Central memory CD8-positive, alpha-beta T cell (primary cell): ENCODE measurements at places on chromosomes 1 and 21.

DNA sequence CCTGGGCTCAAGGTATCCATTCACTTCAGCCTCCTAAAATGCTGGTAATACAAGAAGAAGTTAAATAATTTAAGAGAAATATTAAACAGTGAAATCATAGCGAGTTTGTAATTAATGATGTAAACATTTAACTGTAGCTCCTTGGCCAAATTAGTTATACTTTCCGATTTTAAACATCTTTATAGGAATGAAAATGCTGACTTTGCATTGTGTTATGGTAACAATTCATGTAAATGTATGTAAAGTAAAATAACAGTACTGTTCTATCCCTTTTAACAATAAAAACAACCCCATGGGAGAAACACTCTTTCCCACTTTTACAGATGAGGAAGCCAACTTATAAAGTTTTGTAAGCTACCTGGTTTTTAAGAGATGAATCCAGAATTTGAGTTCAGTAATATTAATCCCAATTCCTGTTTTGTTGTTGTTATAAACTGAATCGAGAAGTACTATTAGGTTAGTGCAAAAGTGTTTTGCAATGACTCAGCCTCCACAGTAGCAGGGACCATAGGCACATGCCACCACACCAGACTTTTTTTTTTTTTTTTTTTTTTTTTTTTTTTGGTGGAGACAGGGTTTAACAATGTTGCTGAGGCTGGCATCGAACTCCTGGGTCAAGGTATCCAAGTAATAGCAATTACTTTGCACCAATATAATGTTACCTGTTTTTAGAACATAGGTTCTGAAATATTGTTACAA, 1360.4 kb downstream of the BRINP3 start:
- DNase-seq = no peak

- no peak for DNase-seq
These were observed 44.4 kb upstream of the PCBP3 start for GRCh38 chr21:45599146-45599581.

DNA sequence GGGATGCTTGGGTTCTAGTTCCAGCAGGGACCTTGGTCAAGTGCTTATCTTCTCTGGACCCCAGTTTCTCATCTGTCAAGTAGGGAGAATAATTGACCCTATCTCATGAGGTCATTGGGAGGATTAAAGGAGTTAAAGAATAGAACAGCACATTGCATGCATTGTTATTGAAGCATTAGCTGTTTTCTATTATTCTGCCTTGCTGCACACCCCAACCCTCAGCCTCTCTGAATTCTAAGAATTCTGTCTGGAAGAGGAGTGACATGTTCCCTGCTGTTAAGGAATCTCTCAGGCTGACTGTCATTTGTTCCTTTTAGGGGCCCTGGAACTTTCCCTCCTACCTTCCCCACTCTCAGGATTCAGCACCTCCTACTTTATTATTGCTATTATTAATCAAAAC, 73.9 kb downstream of the NENF start:
- no peak for DNase-seq

DNA sequence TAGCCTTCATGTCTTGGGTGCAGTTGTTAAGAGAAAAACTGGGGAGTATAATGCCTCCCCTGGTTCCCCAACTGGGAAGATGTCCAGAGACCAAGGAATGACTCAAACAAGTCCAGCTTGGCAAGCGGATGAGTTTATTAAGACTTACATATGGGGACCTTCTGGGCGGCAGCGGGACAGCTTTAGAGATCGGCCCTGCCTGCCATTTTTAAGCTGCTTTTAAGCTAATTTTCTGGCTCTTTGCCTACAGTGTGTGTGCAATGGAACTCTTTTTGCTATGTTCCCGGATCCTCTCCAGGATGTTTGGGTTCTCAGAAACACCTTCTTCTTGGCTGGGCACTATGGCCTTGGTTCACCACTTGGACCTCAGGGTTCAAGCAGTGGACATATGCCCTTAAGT, 99.5 kb downstream of the RYR2 start:
- DNase-seq = no peak

GRCh38 chr1:185450917-185451316, 133.9 kb upstream of the IVNS1ABP start:
- DNase-seq = no peak

GRCh38 chr1:90371448-90371813, 345.7 kb downstream of the BARHL2 start:
- no peak for DNase-seq

DNA sequence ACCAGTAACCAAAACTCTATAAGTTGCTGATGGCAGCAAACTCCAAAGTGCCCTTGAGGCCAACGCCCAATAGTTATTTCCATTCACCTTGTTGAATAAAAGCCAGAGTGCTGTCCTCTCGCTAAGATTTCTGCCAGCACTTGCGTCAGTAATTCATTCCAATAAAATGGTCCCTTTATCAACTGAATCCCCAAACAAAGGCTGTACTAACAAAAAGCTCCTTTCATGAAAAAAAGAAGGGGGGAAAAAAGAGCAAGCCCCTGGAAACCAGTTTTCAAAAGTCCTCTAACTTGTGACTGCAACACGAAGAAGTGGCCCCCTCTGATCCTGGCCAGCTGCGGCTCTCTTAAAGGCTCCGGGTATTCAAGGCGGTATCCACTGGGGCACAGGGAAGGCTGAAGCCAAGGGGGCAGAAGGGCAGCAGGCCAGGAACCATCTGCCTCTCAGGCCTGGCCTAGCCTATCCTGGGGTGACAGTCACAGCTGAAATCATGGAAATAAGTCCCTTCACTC, 55.8 kb upstream of the ZNF326 start:
- DNase-seq = no peak

GRCh38 chr1:187313115-187313514, 484.4 kb downstream of the PLA2G4A start:
- DNase-seq = no peak

- DNase-seq = no peak
These were observed 20.1 kb downstream of the CFHR5 start for GRCh38 chr1:196997423-196997822.

DNA sequence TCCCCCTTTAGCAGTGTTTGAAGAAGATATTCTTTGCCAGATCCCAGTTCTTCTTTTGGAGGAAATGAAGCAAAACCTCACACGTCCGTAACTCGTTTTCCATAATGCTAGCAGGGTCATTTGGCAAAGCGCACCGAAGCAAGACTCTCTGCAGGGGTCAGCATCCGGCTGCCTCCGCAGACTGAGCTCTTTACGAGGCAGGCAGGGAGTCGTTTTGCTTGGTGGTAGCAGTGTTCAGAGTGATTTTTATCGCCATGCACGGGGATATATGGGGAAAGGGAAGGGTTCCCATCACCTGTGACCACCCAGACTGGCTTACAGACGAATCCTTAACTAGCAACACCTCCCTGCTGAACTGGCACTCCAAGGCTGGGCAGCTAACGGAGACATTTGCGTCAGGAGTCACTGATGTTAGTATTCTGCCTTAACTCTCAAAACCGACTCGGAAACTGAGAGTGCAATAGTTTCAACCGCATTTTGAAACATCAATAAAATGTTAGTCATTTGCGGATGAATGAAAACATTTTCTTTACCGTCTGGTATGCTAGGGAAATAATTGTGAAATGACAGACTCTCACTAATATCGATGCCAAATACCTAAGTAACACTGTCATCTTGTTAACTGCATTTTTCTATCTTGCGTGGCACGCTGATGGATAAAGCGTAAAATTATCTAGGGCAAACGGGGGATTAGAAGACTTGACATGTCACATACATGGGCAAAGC, 2.2 kb upstream of the NEGR1 start:
- DNase-seq = no peak

GRCh38 chr21:10575311-10575667, 53.9 kb downstream of the TPTE start:
- DNase-seq = no peak

DNA sequence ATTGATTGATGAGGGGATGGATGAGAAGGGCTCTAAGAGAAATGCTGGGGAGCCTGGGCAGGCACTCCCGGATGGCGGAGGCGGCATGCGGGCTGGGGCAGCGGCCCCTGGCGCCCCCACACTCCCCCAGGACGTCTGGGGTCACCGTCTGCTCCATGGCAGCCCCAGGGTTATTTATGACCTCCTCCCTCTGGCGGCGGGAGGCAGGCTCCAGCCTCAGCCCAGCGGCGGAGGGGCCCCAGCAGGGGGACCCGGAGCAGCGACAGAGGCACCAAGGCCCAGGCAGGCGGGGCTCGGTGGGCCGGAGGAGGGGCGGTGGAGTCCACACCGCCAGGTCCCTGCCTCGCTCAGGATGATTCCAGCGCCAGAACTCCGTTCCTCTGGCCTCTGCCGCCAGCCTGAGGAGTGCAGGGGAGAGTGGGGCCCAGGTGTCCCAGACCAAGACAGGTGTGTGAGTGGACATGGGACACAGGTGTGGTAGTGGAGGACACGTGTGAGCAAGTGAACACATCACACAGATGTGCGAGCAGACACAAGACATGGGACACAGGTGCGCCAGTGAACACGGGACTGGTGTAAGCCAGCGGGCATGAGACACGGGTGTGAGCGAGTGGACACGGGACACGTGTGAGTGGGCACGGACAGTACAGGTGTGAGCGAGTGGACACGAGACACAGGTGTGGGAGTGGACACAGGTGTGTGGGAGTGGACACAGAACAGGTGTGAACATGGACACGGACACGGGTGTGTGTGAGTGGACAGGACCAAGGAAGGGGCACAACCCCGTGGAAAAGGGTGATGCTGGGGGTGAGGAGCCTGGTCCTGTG, 2.5 kb upstream of the SAMD11 start:
- no peak for DNase-seq

DNA sequence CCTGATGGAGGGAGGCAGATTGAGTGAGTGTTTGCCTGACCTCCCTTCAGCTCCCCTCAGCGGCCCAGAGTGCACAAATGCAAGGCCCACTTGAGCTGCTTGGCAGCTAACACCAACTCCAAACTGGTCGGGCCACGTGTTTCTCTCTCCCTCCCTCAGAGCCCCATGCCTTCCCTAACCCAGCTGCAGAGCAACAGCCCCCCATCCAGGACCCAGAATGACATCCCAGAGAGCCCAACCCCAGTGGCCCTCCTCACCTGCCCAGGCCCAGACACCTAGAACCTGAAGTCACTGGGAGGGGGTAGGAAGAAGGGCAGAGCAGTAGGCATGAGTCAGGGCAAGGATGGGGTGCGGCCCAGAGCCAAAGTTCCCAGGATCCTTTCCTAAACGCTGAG, 789 bp upstream of the S100A14 start:
- no peak for DNase-seq

GRCh38 chr21:45388011-45388521, 16.9 kb upstream of the COL18A1 start:
- DNase-seq = no peak

GRCh38 chr1:160405331-160405877, 5.0 kb downstream of the VANGL2 start:
- no peak for DNase-seq

DNA sequence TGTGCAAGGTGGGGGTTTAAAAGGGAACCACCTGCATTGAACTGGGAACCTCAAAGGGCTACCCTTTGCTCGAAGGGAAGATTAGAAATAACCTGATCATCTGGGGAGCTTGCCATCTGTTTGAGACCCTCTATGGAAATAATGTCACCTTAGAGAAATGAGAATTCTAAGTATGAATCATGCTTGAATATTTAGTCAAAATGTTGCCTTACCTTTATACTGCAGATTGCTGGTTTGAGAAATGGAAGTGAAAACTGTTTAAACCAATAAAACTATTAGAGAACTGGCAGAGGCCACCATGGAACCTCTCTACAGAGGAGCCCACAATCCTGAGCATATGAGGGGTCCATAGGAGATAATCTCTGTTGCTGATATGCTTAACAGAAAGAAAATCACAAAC, 131.2 kb upstream of the FAM78B start:
- no peak for DNase-seq

DNA sequence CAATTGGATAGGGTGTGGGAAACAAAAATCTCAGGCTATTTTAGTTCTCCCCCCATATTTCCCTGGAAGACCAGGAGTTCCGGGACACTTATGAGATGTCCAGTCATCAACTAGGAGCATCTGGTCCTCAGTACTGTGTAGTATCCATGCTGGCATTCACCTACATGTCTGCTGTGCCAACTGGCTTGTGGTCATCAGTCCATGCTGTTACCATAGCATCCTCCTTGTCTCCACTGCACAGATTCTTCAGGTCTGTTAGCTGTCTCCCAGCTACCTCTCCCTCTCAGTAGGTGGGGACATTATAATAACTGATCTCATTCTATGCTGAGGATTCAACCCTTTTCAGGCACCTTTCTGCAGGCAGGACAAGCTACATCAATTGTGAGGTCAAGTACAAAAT, 302.9 kb downstream of the BARHL2 start:
- DNase-seq = no peak

DNA sequence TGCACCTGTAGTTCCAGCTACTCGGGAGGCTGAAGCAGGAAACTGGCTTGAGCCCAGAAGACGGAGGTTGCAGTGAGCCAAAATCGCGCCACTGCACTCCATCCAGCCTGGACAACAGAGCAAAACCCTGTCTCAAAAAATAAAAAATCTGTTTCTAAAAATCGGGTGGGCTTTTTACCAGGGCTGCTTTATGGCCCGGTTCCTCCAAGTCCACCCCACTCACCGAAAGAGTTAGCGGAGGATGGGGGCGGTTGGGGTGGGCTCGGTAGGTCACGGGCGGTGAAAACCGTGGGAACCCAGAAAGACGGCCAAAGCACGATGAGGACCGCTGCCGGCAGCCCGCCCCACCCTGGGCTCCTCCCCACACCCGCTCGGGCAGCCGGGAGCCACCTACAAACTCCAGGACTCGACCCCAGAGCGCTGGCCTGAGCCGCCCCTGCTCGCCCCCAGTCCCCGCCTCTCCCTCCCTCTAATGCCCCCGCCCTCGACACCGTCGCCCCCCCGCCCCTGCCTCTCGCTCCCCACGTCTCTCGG, 846 bp upstream of the PER3 start:
- peak; percentile 18 for DNase-seq
